ENCODE measurements at places on chromosomes 7 and 10. TPM values are rescaled to one million over a fixed set of nuclear protein-coding genes. Genes with fewer than 3 reads are reported as not detected.

- no peak for DNase-seq
Observed at GRCh38 chr10:66467042-66467441, 458.8 kb upstream of the LRRTM3 start.

DNA sequence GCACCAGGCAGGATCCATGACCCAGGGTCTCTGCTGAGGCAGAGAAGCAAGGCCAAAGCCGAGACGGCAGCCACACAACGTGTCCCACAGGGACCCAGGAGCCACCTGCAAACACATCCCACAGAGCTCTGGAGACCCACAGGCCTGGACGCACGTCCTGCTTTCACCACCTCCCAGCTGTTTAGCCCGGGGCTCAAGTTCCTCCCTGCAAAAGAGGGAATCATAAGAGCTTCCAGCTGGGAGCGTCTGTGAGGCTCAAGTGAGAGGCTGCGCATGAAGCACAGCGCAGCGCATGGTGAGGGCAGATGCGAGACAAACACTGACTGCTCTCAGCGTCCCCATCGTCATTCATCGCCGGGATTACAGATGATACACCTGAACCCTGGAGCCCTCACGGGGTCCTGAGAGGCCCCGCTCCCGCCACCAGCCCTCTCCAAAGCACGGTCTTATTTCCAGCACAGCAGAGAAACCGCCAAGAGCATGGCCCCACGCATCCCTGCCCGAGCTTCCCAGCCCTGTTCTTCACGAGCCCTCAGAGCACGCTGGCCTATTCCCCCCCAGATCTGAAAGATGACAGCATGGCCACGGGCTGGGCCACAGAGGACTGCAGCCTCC is 88.7 kb downstream of the MAD1L1 start:
- no peak for DNase-seq

- DNase-seq: peak; percentile 48
Observed at GRCh38 chr10:91864099-91864498, 45.2 kb downstream of the FGFBP3 start.

DNA sequence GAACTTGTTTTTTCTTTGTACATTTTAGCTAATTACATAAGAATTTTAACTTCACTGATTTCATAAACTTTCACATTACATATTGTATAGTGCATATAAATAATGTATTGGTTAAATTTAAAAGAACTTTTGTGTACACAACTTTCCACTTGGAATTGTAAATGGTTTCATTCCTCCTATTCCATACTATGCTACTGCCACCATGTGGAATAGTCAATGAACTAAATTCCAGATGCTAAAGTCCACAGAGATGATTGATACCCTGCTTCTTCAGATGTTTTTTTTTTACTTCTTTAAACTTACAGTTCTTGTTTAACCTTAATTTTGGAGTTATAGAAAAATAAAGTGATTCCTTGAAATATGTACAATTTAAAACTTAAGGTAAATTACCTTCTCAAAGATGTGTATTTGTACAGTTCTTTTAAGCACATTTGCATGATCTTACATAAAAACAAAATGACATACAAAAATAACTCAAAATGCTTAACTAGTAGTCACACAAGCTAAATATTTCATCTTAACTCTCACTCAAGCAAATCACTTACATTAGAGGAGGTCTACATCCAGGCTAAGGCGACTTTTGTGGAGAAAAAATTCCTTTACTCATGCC is 247.6 kb upstream of the HGF start:
- DNase-seq: no peak

CPA4 gene
- total RNA-seq: not detected

DNA sequence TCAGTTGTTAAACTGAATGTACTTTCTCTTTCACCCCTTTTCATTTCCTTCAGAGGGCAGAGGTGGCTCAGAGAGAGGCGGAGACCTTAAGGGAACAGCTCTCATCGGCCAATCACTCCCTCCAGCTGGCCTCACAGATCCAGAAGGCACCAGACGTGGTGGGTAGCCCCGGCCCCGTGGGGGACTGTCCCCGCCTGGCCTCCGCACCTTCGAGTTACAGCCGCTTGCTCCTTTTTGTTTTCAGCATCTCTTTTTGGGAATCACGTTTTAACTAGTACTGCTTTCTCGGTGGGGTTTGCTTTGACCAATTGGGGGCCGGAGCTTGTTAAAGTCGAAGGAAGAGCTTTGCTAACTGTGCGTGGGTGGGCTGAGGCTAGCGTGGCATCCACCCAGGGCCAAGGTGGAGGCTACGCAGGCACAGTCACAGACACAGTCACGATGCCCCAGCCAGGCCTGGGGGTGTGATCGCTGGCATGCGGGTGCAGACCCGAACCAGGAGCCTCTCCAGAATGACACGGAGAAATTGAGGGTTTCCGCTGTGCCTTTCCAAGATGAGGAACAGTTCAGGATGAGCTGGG is 116.2 kb upstream of the SH2B2 start:
- no peak for DNase-seq

BTBD16 gene
- total RNA-seq: 0.13 TPM

GRCh38 chr10:28986117-28986792 is 302.6 kb upstream of the LYZL1 start:
- DNase-seq: no peak

C1QL3 gene
- not detected for total RNA-seq

- no peak for DNase-seq
Observed at GRCh38 chr7:35869810-35870209, 69.0 kb downstream of the SEPTIN7 start.

DNA sequence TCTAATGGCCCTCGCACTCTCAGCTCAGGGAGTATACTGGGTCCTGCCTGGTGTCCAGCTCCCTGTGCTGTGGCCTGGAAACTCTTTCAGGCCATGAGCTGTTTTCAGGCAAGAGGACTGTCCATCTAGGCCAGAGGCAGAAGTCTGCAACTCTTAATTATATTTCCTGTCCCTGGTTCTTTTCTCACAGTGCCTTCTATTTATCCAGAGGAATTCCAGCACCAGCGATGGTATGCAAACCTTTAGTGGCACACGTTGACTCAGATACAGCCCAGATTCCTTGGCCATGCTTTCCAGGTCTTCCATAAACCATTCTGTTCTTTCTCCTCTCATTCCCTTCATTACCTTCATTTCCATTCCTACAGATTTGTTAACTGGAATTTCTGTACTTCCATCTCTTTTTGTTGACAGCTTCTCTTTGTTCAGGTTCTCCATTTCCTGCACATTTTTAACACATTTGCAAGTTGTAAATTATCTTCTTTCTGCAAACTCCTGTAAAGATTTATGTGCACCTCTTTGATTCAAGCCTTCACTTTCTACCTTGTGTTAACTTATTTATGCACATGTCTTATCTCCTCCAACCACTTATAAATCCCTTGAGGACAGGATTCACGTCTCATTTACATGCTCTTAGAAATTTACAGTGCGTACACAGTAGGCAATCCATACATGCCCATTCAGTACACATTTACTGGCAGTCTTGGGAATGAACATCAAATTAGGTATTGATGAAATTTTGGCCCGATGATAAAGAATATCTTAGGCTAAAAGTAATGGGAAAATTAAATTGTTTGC is 172.1 kb downstream of the CELF2 start:
- no peak for DNase-seq

Measured in colonic mucosa (tissue), 4 donors.